ENCODE measurements at places on chromosomes 7 and 10.
A peak's percentile ranks its signal among the peaks of the same experiment; 100 is the strongest.

DNA sequence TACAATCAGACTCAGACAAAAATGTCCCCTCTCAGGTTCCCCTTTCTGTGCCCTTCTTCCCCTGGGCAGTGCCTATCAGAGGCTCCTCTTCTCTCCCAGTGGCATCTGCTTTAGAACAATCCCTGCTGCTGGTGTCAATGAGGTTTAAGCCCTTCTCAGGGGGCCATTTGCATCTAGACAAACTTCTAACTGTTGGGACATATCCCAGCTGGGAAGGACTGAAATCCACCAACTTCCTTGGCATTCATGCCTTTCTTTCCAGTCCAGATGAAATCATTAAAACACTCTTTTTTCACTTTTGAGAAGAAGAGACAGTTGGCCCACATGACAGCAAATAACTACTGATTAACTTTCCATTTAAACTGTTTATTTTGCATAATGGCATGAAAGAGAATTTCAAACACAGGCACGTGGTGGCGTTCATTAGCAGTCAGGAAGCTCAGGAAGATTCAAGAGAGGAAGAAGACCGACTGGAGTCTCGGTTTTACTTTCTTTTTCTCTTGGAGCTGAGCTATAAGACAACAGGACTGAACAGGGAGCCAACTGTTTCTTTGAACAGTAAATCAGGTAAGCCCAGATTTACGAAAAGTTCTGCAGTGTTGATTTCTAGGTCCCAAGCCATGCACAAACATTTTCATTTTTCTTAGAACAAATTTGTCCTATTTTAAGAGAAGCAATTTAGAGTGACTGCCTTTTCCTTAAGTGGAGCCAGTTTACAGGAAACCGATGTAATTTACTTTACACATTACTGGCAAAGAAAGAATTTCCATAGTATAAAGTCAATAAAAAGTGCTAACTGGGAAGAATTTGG is at the start of gene GIMAP2:
Gene GIMAP2, plus strand, starts transcription at position 488 of the 811 bp plus-strand sequence. CDS start 1,354 bp downstream, outside the sequence.
- DNase-seq, result peak; percentile 10

GRCh38 chr7:51141451-51142003 is 175.1 kb downstream of the COBL start:
- peak; percentile 15 for DNase-seq

GRCh38 chr7:71254751-71255150 is 122.8 kb downstream of the GALNT17 start:
- no peak for DNase-seq

DNA sequence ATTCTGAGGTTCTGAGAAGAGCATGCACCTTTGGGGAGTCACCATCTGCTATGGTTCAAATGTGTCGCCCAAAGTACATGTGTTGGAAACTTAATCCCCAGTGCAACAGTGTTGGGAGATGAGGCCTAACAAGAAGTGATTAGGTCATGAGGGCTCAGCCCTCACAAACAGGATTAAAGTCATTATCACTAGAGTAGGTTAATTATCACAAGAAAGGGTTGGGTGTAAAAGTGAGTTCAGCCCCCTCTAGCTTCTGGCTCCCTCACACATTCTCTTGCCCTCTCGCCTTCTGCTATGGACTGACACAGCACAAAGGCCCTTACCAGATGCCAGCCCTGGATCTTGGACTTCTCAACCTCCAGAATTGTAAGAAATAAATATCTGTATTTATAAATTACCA is 100.3 kb upstream of the C10orf90 start:
- DNase-seq, result no peak

GRCh38 chr7:123433665-123434064 is 100.7 kb downstream of the IQUB start:
- no peak for DNase-seq

DNA sequence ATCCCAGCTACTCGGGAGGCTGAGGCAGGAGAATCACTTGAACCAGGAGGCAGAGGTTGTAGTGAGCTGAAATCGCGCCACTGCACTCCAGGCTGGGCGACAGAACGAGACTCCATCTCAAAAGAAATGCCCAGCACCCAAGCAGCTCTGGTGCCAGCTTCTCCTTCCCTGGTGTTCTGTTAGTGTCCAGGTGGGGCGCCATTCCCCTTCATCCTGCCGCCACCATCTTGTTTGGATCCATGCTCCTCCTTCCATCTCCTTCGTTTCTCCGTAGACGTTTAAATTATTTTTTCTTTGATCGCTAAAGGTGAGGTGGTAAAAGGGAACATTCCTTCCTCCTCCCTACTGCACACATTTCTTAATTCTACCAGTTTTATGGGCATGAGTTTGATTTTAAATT is 30.3 kb downstream of the PROSER2 start:
- DNase-seq, result no peak

- DNase-seq, result no peak
Measured at GRCh38 chr10:127356360-127356759, 160.0 kb upstream of the INSYN2A start.

- DNase-seq, result no peak
Measured at GRCh38 chr7:46990761-46991160, 591.1 kb downstream of the TNS3 start.

GRCh38 chr10:92291921-92292845 is 1.2 kb downstream of the MARCHF5 start:
- DNase-seq, result peak; percentile 21

- no peak for DNase-seq
Measured at GRCh38 chr10:31642281-31642680, 286.4 kb downstream of the ARHGAP12 start.

DNA sequence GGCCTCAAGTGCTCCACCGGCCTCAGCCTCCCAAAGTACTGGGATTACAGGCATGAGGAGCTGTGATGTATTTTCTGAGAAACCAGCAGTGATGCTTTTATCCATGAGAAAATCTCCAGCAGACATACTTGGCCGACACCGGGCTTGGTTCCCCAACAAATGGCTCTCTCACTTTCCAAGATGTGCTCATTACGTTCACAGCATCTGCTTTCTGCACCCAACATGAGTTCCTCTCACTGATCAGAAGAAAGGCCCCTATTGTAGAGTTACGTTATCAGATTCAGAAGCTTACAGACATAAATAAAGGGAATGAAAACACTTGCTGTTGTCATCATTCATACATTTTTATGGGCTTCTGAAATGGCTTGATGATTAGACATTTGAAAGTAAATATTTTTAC is 95.0 kb downstream of the CALD1 start:
- no peak for DNase-seq

GRCh38 chr7:113128031-113128430 is 9.7 kb upstream of the SMIM30 start:
- DNase-seq, result no peak

GRCh38 chr7:2097492-2097891 is 135.3 kb downstream of the MAD1L1 start:
- no peak for DNase-seq

DNA sequence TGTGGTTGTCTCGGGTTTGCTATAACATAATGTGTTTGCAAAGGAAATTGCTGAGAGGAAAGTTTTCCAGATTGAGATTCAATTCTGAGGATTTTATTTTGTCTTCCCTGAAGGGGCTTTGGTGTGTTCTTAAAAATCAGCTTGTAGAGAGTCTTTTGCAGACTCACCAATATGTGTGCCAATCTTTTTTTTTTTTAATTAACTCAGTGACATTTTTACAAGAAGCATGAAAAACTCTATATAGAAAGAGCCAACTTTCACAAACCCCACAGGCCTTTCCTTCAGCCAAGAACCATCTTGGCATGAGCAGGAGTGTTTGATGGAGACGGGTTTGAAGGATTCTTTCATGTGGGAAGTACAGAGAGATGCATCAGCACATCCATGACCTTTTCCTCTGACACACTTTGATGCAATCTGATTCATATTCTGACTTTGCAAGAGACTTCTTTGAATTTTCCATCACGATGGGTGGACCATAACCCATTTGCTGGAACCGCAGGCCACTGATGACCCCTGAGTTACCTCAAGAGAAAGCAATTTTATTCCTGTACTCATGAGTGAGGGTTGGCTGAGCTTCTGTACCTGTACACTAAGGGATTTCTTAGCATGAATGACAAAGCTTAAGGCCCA is 892.6 kb downstream of the XPNPEP1 start:
- DNase-seq, result no peak

Measured in GM04504 (cell line).